Activated CD4-positive, alpha-beta T cell treated with anti-CD3 and anti-CD28 coated beads, Interleukin-2, Interleukin-6, amounts not matched to agents 100 ng/mL and 50 ng/mL, durations not matched to agents 16 hours and 8 hours (primary cell): ENCODE measurements at places on chromosomes 16 and 17.
A peak's percentile ranks its signal among the peaks of the same experiment; 100 is the strongest.

DNA sequence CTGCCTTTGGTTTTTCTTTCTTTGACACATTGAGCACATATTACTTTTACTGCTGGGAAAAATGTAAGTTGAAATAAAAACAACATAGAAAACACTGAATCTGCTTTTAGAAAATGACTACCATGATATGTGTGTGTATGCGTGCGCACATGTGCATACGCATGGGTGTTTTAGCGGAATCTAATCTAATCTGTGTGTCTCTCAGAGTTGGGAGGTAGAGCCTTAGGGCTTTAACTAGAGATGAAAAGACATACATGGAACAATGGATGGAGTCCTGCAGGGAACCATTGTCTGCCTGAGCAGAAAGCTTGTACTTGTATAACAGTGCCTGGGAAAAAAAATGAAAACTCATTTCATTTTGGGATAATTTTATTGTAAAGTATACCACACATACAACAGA is 12.4 kb downstream of the SLFN5 start:
- no peak for DNase-seq

- no peak for DNase-seq
These were observed 2.8 kb downstream of the PIP4K2B start for GRCh38 chr17:38796451-38797157.

DNA sequence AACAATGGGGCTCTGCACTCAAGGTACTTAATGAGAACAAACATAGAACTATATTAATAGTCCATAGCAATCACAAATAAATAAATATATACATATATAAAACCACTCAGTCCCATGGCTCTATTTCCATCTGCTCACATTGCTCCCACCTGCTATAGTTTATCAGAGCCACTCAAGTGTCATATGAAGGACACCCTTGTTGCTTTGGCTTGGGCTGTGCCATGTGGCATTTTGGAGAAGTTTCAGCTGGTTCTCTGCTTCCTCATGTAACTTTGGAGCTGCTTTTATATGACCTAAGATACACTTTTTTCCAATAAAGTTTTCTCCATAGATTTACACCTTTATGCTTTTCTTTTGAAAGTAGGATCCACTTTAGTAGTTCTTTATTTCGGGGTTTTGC is 126.4 kb downstream of the KCNJ2 start:
- no peak for DNase-seq

- no peak for DNase-seq
These were observed 13.9 kb downstream of the GNGT2 start for GRCh38 chr17:49196520-49196919.

- no peak for DNase-seq
These were observed 10.5 kb upstream of the TIMP2 start for GRCh38 chr17:78935419-78936323.

- DNase-seq, result no peak
These were observed 10.0 kb downstream of the SNN start for GRCh38 chr16:11677959-11678881.

- DNase-seq, result no peak
These were observed 8.2 kb upstream of the KCNH6 start for GRCh38 chr17:63514974-63515373.

DNA sequence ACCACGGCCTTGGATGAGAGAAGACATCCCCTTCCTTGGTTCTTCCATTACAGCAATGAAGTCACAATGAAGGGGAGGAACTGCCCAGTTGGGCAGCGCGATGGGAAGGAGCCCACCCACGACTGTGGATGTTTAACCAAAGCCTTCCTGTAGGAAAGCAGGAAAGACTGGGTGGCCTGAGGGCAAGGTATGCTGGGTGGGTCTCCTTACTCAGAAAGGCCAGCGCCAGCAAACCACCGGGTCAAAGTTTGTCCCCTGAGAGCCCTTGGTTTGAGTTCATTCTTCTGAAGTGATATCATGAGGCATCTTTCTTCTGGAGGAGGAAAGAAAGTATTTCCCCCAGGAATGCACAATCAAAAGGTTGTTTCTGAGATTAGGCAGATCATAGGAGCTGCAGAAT is 105.2 kb downstream of the C16orf95 start:
- no peak for DNase-seq

GRCh38 chr16:31093132-31093703 is 1.4 kb downstream of the VKORC1 start:
- no peak for DNase-seq

DNA sequence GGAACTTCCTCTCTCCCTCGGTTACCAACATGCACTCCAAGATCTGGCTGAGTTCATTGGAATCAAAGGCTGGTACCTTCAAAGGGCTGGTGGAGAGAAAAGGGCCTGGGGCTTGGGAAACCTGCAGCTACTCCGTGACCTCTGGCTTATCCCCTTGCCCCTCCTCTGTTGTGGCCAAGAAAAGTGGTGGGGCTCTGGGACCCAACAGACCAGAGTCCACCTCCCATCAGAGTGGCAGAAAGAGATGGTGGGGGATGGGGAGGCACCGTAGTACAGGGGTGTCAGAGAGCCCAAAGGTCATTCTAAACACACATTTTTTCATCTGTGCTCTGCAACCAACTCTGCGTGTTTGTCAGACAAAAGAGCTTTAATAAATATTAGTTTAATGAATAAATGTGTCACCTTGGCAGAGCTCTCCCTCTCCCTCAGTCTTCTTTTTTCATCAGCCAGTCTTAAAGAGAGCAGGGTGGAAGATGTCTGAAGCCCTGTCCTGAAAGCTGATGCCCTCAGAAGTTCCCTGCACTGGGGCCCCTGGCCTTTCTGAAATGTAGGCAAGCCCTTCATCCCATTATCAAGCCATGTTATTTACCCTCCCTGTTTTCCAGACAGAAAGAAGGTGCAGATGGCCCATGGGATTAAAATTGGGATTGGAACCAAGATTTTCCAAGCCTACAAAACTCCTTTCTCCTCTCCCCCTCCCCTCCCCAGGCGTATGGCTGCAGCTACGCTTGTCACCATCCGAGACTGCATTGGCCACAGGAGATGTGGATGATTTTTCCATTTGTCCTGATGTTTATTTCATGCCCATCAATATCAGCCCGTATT is 227.3 kb downstream of the CCDC182 start:
- DNase-seq, result no peak

- DNase-seq, result peak; percentile 62
These were observed at the start of gene CACNG3 for GRCh38 chr16:24255456-24256371. Gene CACNG3 (plus strand): TSS chr16:24256335. CDS start chr16:24256755, 420 bp downstream.

DNA sequence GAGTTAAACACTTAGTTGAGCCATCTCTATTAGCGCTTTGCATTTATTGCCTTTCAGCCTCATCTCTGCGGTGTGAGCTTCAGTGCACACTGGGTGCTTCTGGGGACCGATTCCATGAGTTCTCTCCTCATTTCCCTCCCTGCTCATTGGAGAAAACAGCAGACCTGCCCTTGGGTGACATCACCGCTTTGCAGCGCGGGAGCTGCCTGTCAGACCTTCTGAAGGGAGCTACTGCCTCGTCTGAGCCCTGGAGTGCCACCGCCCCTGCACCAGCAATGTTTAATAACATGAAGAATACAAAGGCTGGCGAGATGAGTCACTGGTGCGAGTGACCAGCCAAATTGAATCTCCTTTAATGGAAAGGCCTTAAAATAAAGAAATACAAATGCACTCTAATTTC is 30.2 kb upstream of the CPPED1 start:
- no peak for DNase-seq

- DNase-seq, result no peak
These were observed 143.0 kb downstream of the FTO start for GRCh38 chr16:53846971-53847370.

GRCh38 chr17:71966459-71967313 is 154.1 kb upstream of the SOX9 start:
- DNase-seq, result no peak

DNA sequence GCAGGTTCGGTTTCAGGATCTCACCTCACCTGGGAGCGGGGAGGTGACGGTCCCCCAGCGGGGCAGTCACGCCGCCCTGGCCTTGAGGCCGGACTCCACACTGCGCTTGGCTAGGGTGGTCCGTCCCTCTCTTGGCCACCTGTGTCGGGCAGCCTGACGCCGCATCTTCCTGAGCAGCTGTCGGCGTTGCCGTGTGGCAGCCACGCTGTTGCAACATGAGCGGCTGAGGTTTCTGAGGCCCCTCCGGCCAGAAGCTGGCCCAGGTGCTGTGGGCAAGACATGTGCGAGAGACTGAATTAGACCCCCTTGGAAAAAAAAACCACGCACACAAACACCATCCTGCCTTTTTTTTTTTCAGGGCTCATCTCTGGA is 49.2 kb downstream of the IRF8 start:
- DNase-seq, result no peak
